ENCODE measurements at places on chromosomes 13 and 19. TPM values are rescaled to one million over a fixed set of nuclear protein-coding genes. Genes with fewer than 3 reads are reported as not detected.

GRCh38 chr19:11673608-11674041, 65.1 kb downstream of the ZNF823 start:
- no peak for DNase-seq

Gene ZNF610
- 0.16 TPM for total RNA-seq

GRCh38 chr13:44936246-44936645, 53.0 kb downstream of the NUFIP1 start:
- no peak for DNase-seq

Gene ZNF546
- total RNA-seq = 2.7 TPM

DNA sequence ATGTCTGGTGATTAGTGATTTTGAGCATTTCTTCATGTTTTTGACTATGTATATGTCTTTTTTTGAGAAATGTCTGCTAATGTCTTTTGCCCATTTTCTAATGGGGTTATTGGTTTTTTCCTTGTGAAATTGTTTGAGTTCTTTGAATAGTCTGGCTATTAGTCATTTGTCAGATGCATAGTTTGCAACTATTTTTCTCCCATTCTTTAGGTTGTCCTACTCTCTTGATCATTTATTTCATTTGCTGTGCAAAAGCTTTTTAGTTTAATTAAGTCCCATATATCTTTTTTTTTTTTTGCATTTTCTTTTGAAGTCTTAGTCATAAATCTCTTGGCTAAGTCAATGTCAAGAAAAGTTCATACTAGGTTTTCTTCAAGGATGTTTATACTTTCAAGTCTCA, 449.8 kb downstream of the DACH1 start:
- no peak for DNase-seq

- peak; percentile 63 for DNase-seq
Observed at GRCh38 chr19:10230173-10230860, 814 bp downstream of the S1PR2 start.

GRCh38 chr13:63389756-63390155, 1974.1 kb upstream of the PCDH20 start:
- no peak for DNase-seq

- DNase-seq = no peak
Observed at GRCh38 chr13:105193026-105193425, 1342.4 kb downstream of the EFNB2 start.

Gene HCST
- total RNA-seq = 63.0 TPM

DNA sequence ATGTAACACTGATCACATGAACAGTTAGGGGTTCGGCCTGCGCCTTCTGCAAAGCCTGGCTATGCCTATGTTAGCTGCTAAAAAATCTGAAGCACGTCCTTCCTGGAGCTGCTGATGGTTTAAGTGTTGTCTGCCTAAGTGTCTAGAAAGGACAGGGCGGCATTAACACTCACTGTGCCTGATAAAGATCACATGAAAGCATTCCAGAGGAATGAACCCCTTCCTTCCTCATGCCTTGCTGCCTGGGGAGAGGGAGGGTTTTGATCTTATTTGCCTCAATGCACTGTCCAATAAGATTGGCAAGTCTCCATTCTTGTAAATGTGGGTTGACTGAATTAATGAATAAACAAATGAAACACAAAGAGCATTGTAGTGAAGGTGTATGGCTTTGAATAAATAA, 5.2 kb downstream of the DOCK9 start:
- no peak for DNase-seq

Gene CEBPA
- total RNA-seq = 2.2 TPM

DNA sequence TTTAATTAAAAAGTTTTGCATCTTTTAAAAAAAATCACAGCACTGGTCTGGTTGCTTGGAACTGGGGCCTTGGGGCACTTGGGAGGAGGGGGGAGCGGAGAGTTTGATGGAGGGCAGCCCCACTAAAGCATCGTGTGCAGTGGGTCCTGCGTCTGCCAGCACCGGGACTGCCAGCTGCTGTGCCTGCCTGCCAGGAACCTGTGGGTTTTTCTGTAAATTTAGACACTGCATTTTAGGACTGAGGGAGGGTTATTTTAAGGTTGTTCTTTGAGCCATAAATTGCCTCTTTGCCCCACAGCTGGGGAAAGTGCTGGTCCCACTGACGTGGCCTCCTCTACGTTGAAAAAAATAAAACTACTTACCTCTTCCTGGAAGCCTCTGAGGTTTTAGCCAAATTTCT, 2.9 kb downstream of the KLF2 start:
- no peak for DNase-seq

- no peak for DNase-seq
Observed at GRCh38 chr19:42149447-42150202, 17.4 kb upstream of the POU2F2 start.

DNA sequence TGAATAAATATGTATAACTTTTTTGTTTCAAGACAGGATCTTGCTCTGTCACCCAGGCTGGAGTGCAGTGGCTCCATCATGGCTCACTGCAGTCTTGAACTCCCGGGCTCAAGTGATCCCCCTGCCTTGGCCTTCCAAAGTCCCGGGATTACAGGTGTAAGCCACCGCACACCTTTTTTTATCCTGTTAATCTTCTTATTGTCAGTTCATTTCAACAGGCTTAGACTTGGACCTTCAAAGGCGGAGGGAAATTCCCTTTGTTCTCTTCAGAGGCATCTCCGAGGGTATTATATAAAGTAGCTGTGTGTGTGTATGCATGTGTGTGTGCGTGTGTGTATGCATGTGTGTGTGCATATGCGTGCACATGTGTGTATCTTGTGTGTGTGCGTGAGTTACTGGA, 35.0 kb downstream of the SUGP2 start:
- no peak for DNase-seq

Gene ZNF98
- total RNA-seq = not detected

Gene ARHGAP45
- 603 TPM for total RNA-seq

DNA sequence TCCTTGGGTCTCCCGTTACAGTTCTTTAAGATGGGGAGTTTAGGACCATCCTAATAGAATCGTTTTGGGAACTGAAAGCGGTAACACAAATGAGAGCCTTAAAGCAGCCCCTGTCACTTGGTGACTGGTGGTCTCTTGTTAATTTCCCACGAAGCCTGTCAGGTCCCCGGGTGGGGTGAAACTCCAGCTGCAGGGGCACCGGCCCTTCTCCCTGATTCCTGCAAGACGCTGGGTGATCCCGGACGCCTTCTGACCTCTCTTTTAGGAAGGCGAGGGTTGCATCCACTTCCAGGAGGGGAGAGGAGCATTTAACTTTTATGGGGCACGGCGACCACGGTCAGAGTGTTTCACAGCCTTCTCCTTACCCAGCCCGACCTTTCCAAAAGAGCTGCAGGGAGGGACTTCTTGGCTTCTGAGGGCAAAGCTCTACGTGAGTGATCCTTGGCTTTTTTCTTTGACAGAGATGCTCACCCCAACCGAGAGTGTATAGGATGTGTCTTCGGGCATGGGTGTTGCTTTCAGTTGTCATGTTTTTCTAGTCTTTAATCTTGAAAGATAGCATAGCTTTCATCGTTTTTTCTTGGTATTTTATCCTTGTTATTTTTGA, 688 bp downstream of the ZNF225 start:
- no peak for DNase-seq

DNA sequence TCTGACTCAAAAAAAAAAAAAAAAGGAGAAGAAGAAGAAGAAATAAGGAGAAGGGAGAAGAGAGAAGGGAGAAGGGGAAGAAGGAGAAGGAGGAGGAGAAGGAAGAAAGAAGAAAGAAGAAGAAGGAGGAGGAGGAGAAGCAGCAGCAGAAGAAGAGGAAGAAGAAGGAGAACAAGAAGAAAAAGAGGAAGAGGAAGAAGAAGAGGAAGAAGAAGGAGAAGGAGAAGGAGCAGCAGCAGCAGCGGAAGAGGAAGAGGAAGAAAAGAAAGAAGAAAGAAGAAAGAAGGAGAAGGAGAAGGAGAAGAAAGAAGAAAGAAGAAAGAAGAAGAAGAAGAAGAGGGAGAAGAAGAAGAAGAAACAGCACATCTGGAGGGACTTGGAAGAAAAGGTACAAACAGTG, 4.1 kb upstream of the CNN1 start:
- DNase-seq = no peak

Gene NAPSA
- total RNA-seq = 0.99 TPM

GRCh38 chr13:110714797-110715394, 1.4 kb downstream of the ING1 start:
- peak; percentile 28 for DNase-seq

DNA sequence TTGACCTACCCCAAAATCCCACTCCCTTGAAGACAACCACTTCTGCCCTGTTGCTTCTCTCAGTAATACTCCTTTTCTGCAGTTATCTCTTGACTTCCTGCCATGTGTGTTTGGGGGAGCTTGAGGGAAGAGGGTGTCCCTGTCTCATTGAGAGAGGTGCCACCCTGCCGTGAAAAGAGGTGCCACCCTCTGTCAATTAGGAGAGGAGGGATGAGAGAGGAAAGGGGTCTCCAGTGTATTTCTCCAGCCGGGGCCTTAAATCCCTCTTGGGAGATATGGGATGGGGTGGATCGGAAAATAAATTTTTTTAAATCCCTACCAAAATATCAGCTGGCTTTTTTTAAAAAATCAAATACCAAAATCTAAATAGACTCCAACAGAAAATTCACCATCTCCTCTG, 16.5 kb downstream of the PLD3 start:
- DNase-seq = no peak

DNA sequence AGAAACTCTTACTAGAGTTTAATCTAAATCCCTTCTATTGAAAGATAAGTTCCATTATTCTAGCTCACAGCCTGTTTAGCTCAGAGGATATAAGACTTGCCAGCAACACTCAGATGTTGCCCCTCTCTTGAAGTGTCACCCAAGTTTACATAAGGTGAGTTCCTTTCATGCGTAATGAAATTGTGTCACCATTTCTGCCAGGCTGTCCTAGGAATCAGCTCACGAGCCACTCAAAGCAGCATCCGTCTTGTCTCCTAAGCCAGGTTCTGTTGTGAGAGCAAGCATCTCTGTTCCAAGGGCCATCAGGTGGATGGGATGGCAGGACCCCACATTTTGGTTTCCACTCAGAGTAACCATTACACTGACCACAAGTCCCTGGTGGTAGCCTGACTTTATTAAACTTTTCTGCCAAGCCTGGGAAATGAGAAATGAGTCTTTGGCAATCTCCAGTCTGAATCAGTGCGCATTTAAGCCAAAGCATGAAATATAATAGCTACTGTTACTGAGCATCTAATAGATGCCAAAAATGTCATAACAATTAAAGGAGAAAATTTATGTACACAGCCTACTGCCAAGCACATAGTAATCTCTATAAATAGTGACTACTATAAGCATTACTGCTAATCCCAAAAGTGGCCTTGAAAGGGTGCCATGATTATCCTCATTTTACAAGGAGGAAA, 179.6 kb upstream of the MIR17HG start:
- no peak for DNase-seq

Gene SPACA7
- not detected for total RNA-seq

GRCh38 chr13:75073786-75074185, 408.2 kb downstream of the TBC1D4 start:
- no peak for DNase-seq

DNA sequence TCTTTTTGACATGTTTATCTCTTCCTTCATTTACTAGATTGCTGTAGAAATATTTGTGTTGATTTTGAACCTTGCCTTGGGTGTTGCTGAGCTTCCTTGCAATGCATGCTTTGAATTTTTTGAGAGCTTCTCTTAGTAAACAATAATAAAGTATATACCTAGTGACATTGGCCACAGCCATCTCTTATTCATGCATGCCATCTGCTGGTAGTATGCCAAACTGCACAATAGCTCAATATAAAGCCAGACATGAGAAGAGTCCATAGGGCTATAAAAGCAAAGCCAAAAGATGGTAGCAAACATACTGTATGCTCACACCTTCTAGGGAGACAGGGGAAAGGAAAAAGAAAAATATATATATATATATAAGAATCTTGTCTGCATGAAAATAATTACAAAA, 18.9 kb upstream of the ZSCAN5A start:
- no peak for DNase-seq

Gene ZSCAN18
- total RNA-seq = 29.3 TPM

Gene KLK2
- total RNA-seq = not detected

Gene GPR4
- total RNA-seq = not detected

Gene SULT2A1
- not detected for total RNA-seq

DNA sequence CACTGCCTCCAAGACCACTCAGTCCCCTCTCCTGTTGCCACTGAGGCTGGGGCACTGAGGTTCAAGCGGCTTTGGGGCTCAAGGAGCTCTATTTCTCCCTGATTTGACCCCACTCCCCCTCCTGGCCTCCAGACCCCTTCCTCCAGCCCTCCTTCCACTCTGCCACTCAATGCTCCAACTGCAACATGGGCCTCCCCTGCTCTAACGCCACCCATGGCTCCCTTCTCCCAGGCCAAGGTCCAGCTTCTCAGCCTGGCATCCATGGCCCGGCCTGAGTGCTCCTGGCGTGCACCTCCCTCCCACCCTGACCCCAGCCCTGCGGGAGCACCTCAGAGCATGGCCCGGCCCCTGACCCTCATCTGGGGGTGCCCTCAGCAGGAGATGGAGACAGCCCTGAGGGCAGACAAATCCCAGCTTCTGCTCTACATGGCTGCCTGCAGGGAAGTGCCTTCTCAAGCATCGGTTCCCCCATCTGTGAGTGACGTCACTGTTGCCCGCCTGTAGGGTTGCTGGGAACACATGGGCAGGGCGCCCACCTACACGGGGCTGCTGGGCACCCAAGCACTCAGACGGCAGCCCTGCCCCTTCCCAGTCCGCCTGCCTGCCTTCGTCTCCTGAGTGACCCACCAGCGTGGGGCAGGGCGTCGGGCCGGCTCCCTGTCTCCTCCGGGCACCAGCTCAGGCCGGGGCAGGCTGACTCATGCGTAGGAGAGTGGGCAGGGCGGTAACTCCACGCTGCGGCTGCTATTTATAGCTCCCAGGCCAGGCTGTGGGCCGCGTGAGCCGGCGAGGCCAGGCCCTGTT, 1.6 kb upstream of the DIRAS1 start:
- DNase-seq = no peak

GRCh38 chr19:19416280-19416679, 10.8 kb downstream of the GATAD2A start:
- no peak for DNase-seq

DNA sequence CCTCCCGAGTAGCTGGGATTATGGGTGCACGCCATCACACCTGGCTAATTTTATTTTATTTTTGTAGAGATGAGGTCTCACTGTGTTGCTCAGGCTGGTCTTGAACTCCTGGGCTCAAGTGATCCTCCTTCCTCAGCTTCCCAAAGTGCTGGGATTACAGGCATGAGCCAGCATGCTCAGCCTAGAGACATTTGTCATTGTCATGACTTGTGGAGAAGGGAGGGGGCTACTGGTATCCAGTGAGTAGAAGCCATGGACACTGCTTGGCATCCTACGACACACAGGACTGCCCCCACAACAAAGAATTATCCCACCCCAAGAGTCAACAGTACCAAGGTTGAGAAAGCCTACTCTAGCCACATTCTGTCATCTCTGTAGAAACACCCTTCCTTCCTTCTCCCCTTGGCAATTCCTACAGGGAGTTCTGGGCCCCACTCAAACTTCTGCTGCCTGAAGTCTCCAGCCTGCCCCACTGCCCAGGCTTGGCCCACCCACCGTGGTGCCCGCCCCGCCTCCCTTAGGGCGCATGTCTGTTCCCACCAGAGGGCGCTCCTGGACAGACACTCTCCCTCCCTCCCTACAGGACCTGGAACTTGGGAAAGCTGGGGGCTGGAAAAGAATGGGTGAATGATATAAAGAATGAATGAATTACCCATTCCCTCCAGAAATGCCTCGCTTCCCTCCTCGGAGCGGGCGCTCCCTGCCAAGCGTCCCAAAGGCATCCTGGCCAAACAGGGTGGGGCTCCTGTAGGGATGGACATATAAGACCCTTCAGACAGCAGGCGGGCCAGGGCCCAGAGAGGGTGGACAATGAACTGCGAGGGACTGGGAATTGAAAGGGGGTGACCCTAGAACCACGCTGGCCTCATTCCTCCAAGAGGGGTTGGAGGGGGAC, 5.5 kb upstream of the EMP3 start:
- peak; percentile 77 for DNase-seq

- no peak for DNase-seq
Observed at GRCh38 chr13:77584106-77584505, 48.6 kb downstream of the SCEL start.

- DNase-seq = no peak
Observed at GRCh38 chr13:31022288-31022895, 89.9 kb downstream of the TEX26 start.

All from T-helper 17 cell (primary cell).